ENCODE measurements at places on chromosomes 3 and 15. TPM values are rescaled to one million over a fixed set of nuclear protein-coding genes. Genes with fewer than 3 reads are reported as not detected.

DNA sequence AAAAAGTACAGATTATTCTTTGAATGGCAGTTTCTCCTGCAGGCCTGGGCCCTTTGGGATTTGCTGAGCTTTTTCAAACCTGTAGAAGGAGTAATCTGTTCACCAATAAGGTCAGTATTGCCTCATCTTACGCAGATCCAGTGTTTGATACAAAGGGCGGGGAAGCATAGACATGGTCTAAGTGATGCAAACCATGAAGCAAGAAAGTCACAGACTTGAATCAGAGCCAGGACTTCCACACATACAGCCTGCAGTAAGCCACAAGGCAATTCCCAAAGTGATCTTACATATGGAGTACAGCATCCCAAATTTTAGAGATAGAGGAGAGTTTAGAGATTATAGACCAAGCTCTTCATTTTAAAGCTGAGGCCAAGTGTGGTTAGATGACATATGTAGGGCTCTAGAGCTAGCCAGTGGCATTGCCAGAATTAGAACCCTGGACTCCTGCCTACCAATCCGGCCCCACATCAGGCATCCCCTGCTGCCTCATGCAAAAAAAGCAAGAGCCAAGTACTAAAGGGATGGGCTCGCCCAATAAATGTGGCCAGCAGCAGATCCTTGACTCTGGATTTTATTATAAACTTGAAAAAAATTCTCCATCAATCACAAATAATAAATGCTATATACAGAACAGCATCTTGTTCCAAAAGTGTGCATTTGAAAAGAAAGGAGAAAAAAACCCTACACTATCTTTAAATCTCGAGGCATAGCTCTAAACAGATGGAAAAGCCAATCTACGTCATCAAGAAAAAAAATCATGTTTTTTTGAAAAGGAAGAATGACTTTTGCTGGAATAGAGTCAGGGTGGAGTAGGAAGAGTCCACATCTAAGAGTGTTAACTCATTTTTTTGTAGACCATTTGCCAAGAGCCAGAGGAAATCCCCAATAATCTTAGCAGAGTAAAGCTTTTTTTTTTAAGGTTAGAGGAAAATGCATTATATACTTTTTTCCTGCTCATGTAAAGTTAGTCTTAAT is 24.0 kb downstream of the ABI3BP start:
- H3K4me1 ChIP-seq, result no peaks in the 10 kb centered on the region
- no peak for DNase-seq
- no peak overlapping the region for H3K27ac ChIP-seq
- H3K27me3 ChIP-seq, result no peaks in the 10 kb centered on the region
- H3K36me3 ChIP-seq, result no peaks in the 10 kb centered on the region

DNA sequence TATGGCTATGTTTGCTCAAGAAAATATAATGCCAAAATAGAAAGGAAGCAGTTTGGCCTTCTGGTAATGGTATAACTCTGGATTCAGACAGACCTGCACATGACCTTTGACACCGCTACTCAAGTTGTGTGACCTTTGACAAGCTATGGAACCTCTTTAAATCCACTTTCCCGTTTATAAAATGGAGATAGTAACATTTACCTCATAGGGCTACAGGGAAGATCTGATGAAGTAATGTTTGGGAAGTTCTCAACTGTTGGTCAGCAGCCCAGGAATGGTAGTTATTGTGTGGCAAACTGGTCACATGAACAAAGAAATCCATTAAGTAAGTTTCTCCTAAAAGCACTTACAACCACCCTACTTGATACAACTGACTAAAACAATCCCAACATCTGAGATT is 95.1 kb upstream of the PHLDB2 start:
- H3K27ac ChIP-seq, result no peak overlapping the region
- DNase-seq, result no peak
- no peak overlapping the region for H3K4me3 ChIP-seq

GRCh38 chr15:49155834-49156627 is 632 bp upstream of the COPS2 start:
- peak overlapping the region; percentile 100 for H3K4me3 ChIP-seq
- H3K36me3 ChIP-seq, result no peaks in the 10 kb centered on the region
- no peak overlapping the region for H3K27ac ChIP-seq
- DNase-seq, result peak; percentile 29
- no peaks in the 10 kb centered on the region for H3K4me1 ChIP-seq

The C3orf70 gene
- 0.66 TPM for total RNA-seq

The SAMMSON gene
- not detected for total RNA-seq

The CPA3 gene
- not detected for total RNA-seq

The CHDH gene
- total RNA-seq, result 8.2 TPM

The PML gene
- total RNA-seq, result 24.6 TPM

The WDR93 gene
- total RNA-seq, result not detected

The ZDHHC23 gene
- total RNA-seq, result 25.2 TPM
